ENCODE measurements at places on chromosomes 13 and 19.
A peak's percentile ranks its signal among the peaks of the same experiment; 100 is the strongest.

GRCh38 chr13:28251466-28251865 lies 113.1 kb downstream of the PAN3 start:
- DNase-seq: no peak

DNA sequence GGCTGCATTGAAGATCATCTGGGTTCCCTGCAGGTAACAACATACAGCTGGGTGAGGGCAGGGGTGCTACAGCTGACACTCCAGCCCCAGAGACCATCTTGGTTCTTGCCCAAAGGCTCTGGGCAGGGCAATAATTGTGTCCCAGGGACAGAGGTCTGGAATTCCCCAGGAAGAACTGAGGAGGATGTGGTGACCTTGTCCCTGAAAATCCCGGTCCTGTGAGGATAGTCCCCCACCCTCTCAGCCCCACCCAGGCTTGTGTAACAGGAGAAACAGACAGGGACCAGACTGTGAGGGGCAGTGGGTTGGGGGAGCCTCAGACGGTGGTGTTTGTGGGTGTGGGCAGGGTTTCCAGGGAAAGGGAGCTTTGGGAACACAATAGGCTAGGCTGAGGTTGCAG lies 63.5 kb downstream of the COLGALT1 start:
- DNase-seq: no peak

- DNase-seq: peak; percentile 29
Observed at GRCh38 chr13:51584731-51585672, 740 bp downstream of the WDFY2 start.

DNA sequence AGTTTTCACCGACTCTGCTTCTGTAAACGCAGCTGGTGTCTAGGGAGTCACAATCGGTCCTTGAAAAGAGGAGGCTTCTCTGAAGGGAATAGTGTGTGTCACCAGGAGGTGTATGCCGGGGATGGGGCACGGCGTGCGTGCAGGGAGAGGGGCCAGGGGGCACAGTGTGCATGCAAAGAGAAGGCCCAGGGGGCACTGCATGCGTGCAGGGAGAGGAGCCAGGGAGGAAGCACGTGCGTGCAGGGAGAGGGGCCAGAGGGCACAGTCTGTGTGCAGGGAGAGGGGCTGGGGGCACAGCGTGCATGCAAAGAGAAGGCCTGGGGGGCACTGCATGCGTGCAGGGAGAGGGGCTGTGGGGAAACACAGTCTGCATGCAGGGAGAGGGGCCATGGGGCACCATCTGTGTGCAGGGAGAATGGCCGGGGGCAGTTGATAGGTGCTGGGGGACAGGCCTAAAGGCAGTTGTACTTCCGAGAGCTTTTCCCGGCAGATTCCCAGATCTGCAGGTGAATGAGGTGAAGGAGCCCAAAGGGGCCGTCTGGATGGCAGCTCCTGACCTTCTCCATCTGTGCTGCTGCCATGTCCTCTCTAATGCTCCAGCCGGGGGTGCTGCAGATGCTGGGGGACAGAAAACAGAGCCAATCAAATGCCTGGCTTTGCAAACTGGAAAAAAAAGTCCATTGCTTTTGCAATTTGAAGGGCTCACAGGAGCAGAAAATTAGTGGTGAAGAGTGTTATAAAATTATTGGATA lies 36.4 kb downstream of the ATP11A start:
- no peak for DNase-seq

DNA sequence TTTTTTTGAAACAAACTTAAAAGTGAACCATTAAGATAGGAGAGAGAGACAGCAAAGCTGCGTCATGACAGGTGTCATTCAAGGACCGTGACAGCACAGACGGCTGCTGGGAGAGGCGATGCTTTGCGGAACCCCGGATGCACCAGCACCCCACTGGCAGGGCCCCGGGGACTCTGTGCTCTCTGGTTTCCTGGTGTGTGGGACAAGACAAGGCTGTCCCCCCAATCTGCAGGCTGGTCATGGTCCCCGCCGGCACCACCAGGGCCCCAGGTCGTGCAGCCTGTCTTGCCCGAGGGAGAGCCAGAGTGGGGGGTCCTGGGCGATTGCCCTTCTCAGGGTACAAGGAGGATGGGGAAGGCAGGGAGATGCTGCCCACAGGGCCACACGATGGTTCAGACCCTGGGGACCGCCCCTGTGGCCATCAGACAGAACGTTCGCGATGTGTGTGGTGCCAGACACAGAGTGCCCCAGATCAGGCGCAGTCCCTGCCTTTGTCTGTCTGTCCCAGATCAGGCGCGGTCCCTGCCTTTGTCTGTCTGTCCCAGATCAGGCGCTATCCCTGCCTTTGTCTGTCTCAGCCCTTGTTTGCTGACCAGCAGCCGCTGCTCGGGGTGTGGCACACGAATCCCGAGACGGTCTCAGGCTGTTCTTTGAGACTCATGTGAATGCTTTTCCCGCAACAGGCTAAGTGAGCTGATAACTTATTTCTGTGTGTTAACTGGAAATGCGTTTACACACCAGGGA lies 36.1 kb downstream of the ADPRHL1 start:
- DNase-seq: no peak

DNA sequence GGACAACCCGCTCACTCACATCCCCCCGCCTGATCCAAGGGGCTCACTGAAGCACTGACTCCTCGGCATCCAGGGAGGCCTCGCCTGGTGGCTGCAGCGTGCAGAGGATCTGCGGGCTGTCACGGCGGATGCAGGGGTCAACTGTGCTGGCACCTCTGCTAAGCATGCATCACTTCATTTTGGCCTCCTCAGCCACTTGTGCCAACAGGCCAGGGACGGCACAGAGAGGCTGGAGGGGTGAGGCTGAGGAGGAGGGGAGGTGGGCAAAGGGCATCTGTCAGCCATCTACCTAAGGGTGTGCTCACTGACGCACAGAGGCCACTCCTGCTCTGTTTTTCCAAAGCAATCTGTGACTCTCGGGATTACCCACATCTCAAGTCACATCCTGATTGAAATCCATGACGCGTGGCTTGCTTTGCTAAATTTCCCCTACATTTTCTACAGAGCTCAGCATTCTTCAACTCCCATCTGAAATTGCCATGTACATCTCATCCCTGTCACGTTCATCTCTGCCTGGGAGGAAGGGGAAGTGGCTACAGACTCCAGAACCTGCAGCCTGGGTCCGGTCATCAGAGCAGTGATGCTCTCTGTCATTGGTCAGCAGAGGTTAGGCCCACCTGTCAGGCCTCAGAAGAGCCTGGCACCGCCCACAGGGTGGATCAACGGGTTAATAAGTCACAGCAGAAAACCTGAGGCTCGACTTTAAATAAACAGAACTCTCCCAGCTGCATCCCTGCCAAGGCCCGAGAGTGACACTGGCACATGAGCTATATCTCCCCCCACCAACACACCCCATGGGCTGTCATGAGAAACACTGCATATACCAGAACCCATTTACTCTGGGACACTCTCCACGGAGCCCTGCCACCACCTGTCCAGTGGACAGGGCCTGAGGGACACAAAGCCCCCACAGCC lies 17.6 kb downstream of the ELL start:
- DNase-seq: peak; percentile 95

- DNase-seq: no peak
Observed at GRCh38 chr13:31772231-31772630, 32.9 kb downstream of the RXFP2 start.

GRCh38 chr19:44723952-44724319 lies 24.6 kb upstream of the BCL3 start:
- peak; percentile 50 for DNase-seq

GRCh38 chr19:37979547-37980082 lies 72.6 kb downstream of the SIPA1L3 start:
- no peak for DNase-seq

GRCh38 chr13:28601581-28601980 lies 57.3 kb upstream of the POMP start:
- no peak for DNase-seq

DNA sequence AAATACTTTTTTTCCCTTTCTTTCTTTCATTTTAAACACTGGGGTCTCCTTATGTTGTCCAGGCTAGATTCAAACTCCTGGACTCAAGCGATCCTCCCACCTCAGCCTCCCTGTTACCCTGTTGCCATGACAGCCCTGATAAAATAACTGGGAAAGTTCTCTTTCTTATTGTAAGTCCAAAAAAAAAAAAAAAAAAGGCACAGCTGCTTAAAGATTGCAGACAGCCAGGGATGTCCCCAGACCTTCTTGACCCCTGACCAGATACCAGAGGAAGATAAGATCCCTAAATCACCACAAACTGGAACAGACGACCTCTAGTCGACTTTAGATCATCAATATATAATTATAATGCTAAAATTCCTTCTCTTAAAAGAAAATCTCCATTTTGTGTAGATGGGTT lies 1.1 kb upstream of the MVB12A start:
- DNase-seq: no peak

DNA sequence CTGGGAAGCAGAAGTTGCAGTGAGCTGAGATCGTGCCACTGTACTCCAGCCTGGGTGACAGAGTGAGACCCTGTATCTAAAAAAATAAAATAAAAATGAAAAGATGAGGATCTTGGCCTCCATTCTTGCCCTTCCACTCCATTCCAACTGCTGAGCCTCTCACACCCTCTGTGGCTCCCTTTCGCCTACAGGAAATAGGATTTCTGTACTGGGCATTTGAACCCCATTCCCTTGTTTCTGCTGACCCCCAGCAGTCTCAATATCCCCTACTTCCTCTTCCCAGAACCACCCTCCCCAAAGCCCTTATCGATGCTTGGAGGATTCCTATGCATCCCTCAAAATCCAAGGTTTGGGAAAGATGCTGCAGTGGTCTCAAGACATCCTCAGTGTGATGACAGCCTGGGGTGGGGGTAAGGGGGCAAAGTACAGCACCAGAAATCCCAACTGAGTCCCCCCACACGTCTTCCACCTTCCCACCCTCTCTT lies 12.5 kb upstream of the GDF15 start:
- no peak for DNase-seq

- DNase-seq: no peak
Observed at GRCh38 chr13:48729856-48730255, 76.1 kb downstream of the CYSLTR2 start.

- DNase-seq: no peak
Observed at GRCh38 chr13:44012910-44013757, 133.4 kb downstream of the LACC1 start.

DNA sequence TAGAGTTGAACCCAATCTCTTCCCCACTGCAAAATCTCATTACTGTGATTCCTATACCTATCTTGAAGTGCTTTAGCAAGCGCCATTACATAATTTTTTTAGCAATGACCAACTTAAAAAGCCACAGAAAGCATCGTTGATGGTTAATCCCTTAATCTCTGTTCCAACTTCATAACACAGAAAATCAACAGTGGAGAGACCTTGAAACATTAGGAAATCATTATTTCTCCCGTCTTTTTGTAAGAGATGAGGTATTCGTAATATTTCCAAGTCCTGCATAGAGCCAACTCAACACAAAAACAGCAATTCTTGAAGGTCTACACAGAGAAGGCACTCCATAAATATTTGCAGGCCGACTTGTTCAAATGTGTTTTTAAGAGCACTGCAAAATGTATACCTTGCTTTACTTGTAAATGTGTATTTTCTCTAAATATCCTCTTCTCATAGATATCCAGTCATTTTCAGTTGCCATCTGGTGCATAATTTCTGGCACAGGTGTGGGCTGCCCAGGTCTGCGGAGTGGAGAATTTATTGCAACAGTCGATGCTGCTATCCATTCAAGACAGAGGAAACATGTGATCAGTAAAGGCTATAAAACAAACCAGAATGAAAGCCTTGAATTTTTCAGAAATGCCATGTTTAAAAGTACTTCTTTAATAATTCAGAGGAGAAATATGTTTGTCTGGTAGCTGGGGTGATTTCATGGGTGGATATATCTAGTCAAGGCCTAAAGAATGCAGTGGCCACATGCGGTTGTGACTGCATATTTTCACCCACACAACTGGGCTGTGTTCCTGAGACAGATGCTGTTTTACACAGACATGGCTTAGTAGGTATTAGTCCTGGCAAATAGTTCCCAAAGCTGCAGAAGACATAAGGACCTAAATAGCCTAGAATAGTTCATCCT lies 234.3 kb upstream of the STARD13 start:
- DNase-seq: no peak

DNA sequence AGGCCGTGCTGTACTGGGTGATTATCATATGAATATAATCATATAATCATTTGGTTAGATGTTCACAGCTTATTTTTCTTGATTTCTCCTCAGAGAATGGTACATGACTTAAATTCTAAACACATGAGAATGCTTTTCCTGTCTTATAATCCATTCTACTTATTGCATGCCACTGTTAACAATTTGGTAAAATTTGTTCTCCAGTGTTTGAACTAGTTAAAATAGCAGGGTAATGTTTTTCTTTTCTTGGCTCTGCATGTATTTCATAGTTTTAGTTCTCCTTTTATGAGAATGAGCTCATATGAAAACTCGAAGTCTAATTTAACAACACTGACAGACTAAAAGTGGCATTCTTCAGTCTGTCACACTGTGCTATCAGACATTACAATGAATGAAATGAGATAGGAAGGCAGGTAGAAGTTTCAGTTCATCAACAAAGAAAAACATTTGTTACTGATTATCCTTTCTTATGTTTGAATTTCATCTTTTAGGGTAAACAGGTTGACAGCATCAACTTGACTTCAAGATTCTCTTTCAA lies 10.2 kb downstream of the SPRYD7 start:
- DNase-seq: no peak

DNA sequence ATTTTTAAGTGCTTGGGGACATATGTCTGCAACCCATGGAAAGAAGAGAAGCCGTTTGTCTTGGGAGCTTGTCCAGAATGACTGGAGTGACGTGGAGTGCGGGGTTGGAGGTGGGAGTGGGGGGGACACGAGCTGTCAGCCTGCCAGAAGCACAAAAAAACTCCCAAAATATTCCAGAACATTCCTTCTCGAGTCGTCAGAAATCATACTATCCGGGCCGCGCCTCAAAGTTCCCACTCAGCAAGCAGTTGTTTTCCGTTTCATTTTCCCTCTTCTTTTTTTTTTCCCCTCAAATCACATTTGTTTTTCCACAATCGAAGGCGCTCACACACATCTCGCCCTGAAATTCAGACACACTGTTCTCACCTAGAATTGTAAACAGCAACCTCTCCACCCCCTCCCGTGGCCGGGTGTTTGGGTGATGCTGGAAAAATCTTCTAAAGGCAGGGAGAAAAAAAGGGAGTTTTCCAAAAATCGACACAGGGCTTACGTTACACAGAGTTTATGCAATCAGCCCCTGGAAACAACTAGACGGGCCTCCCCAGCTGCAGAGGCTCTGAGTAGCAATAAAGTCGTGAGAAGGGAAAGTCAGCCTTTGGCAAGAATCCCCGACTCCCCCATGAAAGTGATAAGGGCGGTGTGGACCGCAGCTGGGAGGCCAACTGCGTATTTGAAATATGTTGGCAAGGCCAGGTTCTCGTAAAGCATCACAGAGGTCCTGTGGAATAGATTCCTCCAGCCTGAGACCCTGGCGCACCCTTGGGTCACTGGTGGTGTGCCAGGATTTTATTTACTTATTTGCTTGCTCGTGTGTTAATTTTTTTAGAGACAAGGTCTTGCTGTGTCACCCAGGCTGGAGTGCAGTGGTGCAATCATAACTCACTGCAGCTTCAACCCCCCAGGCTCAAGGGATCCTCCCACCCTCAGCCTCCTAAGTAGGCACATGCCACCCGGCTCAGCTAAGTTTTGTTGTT lies 31.2 kb upstream of the KLF2 start:
- DNase-seq: peak; percentile 56

DNA sequence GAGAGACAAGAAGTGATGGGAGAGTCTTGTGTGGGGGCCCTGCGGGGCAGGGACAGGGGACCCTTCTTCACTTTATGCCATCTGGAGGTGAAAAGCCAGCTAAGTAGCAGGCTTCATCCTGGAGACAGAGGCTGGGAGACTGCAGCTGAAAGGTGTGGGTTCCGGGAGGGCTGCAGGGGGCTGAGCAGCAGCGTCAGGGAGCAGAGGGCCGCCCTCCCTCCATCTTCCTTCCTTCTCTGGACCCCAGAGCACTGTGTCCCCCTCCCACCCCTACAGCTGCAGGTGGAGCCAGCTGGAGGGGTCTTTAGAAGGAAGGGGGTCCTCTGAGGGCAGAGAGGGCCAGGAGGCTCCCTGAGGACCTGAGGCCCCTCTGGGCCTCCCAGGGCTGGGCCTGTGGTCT lies 96.6 kb downstream of the WTIP start:
- no peak for DNase-seq
